Activated naive CD4-positive, alpha-beta T cell treated with anti-CD3 and anti-CD28 coated beads, Interleukin-2, amount 50 U/mL, for 72 hours (primary cell): ENCODE measurements at places on chromosomes 5 and 9. TPM values are rescaled to one million over a fixed set of nuclear protein-coding genes. Genes with fewer than 3 reads are reported as not detected.
A peak's percentile ranks its signal among the peaks of the same experiment; 100 is the strongest.

DNA sequence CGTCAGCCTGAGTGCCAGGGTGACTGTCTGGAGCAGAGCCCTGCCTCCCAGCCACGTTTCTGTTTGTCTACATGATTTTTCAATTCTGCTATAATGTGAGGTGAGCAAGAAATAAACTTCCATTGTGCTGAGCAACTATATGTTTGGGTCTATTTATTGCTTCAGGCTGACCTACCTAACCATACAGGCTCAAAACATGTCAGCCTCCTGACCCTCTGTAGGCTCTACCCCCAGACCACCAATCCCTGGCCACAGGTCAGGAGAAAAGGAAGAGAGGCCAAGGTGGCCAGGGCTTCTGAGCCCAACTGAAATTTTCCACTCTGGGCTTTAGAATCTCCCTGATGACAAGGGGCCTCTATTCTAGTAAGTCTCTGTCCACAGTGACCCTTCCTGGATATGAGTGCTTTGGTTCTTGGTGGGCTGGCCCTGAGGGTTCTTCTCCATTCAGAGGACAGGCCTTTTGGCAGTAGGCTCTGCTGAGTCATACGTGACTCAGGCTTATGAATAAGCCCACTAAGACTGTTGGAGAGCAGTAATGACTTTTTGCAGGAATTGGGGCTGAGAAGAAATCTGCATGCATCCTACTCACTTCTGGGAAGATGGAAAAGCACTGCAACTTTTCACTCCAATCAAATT lies 117.2 kb upstream of the TBCA start:
- DNase-seq: no peak

DNA sequence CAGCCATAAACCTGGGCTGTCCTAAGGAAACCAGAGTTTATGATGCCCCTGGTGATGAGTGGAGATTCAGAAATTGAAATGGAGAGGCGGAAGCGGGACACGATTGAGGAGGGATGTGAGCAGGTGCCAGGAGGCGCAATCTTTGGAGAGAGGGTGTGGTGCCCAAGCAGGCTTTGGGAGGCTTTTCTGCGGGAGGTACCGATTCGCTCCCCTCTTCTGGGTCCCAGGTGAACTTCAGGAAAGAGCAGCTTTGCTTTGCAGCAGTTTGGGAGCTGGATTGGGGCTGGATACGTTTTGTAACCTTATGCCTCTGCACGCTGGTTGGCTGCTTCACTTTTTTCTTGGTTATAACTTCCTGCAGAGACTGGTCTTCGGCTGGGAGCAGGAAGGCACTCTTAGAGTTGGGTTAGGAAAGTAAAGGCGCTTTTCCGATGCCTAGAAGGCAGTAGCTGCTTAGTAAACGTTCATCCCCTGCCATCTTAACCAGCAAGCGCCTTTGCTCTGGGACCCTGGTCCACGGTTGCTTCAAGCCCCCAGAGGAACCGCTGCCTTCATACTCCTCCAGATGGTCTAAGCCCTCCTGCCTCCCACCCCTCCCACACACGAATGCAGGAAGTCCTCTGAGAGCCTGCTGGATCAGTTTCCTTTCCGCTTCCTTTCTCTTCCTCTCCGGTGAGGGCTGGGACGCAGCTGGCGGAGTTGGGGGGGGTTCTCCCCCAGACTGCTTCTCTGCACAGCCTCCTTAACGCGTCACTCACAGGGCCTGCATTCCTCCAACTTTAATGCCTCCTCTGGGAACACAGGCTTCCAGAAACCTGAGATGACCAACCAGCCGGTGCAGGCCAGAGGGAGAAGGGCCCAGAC lies 15.2 kb upstream of the NEK6 start:
- no peak for DNase-seq

DNA sequence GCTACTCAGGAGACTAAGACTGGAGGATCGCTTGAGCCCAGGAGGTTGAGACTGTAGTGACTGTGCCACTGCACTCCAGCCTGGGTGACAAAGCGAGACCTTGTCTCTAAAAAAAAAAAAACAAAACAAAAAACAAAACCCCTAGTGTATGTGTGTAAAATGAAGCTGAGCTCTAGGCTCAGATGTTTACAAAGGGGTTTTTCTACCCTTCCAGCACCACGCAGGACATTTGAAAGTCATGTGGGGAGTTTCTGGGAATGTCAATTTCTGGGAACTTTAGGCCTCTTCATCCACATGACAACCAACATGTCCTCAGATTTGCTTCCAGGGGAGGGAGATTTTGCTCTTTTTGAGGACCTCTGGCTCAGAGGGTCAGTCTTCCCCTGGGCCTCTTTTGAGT lies 42.4 kb upstream of the AIF1L start:
- DNase-seq: no peak

DNA sequence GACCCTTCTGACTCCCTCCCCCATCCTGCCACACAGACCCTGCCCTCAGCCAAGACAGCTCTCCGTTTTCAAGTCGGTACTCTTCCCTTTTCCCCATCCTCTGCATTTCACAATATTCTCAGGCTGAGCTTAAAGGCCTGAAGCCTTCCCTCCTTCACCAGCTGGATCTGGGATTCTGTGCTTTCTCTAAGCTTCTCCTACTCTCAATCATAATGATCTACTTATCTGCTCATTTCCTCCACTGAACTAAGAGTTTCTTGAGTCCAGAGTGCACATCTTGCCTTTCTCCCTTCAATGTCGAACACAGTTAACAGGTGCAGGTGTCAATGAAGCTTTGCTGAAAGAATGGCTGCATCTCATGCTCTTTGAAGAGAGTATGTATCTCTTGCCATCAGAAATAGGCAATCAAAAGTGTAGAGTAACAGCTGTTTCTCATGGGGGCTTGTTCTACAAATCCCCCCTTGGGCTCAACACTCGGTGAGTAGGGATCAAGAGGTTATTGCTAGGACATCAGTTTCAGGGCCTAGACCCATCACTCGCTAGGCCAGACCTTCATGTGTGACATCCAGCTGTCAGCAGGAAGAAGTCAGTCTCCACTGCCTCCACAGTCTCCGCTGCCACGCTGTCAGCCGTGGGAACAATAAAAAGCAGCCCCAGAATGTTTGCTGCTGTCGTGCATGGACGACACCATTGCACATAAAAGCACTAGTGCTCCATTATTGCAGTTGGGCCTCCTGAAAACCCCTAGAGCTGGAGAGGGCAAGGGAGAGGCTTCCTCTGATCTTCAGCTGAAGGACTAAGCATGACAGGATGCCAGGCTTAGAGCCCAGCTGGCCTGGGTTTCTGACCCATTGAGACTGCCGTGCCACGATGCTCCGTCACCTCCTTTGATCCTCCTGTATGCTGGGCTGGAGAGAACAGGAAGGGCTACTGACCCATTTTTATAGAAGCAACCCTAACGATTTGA lies 23.7 kb downstream of the TRAF1 start:
- no peak for DNase-seq

PCDHA9 gene
- not detected for total RNA-seq

DNA sequence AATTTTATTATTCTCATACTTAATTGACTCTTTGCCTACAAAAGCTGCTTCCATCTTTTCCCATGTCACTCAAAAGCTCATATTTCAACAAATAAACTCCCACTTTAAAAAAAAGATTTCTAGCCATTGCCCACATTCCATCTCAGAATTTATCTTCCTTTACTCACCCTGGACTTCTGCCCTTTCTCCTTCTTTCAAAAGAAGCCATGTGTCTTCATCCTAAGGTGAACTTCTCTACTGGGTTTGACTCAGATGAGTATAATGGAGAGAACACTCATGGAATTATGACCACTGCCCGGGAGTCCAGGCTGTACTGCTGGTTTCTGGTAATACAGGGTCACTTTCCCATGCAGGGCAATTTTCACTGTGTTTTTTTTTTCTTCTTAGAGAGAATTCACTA lies 548.5 kb upstream of the ZNF462 start:
- DNase-seq: no peak

- no peak for DNase-seq
These were observed 39.9 kb downstream of the WDR36 start for GRCh38 chr5:111132076-111132475.

DNA sequence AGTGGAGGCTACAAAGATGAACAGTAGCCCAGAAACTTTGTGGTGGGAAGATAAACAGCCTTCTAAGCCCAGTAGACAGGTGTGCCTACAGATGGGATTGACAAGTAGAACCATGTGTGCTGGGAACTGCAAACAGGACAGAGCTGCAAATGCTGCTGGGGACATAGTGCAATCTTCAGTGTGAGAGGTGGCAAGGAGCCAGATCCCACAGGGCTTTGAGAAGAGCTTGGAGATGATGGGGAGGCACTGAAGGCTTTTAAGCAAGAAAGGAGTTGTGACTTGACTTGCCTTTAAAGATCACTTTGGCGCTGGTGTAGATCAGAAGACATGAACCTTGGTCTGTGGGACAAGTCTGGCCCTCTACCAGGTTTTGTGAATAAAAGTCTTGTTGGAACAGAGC lies 675.2 kb downstream of the ACTL7B start:
- no peak for DNase-seq

DNA sequence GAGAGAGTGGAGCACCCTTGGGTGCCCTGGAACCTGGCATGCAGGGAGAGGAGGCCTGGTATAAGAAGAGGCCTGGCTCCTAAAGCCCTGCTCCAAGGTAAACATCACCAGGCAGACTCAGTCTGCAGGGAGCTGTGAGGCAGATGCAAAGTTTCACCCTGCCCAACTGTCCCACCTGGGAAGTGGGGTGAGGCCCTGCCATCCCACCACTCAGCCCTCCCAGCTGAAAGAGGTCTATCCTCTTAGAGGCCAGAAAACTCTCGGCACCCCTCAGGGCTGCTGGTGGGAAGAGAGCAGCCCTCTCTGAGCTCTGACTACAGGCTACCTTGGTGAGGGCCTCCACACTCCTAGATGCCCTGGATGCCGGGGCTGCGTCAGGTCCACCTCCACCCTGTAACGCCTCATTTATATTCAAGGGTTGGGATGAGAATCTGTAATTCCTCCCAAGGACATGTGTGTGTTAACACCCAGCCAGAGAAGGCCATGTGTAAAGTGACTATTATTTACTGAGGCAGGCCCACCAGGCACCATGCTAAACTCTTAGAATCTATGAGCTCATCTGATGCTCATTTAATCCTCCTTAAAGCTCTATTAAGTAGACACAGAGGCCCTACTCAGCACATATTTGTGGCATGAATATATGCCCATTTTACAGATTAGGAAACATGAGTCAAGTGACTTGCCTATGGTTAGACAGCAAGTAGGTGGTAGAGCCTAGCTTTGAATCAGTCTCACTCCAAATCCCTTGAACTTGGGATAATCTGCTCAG lies 205.9 kb downstream of the FSTL4 start:
- DNase-seq: no peak

DNA sequence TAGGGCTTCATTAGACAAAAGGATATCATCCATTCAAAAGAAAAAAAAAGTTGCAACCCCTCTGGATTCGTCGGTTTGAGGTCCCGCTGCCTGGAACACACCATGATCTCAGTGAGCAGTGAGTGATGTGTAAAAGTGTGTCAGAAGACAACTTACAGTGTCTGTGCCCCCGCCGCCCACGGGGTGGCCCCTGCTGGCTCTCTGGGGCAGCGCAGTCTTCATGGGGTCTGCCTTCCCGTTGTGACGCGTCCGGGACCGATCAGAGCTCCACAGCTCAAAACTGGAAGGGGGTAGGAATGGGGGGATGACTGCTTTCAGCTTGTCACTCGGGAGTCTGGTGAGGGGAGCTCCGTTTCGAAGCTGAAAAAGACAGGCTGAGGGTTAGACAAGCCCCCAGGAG lies 22.6 kb downstream of the ANKS6 start:
- no peak for DNase-seq

- DNase-seq: peak; percentile 44
These were observed 26.2 kb downstream of the TERT start for GRCh38 chr5:1268666-1269065.

DNA sequence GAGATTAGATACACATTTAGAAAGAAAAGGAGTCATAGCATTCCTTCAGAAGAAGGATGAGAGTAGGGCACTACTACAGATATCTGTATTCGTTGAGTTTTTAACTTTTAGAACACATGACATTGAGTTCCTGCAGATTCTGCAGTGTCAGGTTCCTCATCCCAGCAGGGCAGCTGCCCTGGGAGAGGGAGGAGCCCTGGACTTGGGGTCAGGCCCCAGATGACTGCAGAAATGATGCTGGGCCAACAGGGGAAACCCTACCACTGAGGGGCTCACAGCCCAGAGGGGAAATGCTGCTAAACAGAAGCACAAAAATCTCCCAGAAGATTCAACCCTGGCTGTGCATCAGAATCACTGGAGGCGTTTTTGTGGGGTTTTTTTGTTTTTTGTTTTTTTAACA lies 68.9 kb upstream of the TAF1L start:
- DNase-seq: no peak

- DNase-seq: no peak
These were observed 73.1 kb downstream of the NDUFAF2 start for GRCh38 chr5:61018062-61018461.
